ENCODE measurements at places on chromosomes 7 and 10.

- no peak for DNase-seq
These were observed 59.9 kb downstream of the PWWP2B start for GRCh38 chr10:132456881-132457280.

GRCh38 chr7:12315049-12315448 is 88.6 kb downstream of the VWDE start:
- no peak for DNase-seq

DNA sequence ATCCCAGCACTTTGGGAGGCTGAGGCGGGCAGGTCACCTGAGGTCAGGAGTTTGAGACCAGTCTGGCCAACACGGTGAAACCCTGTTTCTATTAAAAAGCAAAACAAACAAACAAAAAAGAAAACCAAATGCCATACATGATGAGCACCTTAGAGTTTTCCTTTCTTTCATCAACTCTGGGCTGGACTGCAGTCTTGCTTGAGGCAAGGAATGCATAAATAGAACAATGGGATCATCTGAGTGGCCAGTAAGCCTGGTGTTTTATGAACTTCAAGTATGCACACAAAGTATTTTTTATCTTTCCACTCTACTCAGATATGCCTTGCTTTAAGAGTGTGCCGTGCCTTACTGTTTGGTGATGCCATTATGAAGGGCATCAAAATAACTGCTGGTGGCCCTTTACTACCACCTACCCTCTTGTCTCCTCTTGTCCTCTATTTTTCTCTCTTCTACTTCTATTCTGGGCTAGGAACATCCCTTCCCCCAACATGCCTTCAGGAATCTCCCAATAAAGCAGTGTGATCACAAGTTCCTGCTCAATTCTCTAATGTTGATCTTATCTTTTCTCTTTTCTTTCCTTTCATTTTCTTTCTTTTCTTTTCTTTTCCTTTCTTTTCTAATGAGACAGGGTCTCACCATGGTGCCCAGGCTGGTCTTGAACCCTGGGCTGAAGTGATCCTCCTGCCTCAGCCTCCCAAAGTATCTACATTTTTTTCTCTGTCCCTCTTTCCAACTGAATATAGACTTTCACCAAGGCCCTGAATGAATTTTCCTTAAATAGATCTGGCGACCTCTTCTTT is 10.2 kb downstream of the SCD start:
- no peak for DNase-seq

DNA sequence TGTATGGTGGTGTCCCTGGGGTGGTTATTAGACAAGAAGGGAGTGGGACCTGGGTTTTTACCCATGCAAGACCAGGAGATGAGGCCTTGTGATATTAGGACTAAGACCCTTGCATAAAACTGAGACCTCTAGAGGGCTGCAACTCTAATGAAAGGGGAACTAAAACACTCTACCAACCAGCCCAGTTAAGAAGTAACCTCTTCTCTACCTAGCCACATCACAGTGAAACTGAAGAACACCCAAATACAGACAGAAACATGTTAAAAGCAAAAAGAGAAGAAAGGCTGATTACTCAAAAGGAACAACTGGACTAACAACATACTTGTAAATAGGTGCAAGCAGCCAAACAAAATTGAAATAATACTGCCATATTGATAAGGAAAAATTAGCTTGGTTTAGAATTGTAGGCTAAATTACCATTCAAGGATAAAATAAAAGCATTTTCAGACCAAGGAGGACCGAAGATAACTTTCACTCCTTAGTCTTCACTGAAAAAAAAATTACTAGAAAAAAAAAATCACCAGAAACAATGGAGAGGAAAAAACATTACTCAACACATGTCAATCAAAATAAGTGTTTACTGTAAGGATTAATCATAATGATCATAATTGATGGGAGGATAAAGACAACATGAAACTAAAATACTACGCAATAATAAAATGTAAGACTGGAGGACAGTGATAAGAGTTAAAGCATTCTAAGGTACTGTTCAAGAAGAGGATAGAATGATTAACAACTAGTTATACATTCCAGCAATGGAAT is 27.6 kb downstream of the ERLIN1 start:
- no peak for DNase-seq

- DNase-seq, result no peak
These were observed 604.4 kb upstream of the LRRN3 start for GRCh38 chr7:110486549-110486948.

GRCh38 chr10:14822879-14823755 is 14.7 kb downstream of the CDNF start:
- no peak for DNase-seq
